NCI-H2227 treated with DMSO at 0.1 percent for 48 hours (cell line): ENCODE measurements at places on chromosomes 6 and 20.

DNA sequence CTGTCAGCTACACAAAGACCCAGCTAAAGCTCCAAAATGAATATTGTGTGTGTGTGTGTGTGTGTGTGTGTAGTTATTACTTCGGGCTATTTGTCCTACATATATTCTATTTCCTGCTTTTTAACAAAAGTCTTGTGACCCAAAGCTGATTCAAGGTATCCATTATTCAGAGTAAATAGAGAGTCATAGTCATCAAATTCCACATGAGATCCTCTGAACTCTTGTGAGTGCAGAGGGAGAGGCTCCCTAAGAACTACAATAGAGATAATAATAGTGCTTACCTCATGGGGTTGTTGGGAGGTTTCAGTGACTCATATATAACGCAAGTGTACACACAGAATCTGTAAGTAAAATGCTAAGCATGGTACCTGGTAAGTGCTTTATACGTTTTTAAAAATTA, 95.6 kb upstream of the SHLD1 start:
- peak; percentile 88 for DNase-seq

DNA sequence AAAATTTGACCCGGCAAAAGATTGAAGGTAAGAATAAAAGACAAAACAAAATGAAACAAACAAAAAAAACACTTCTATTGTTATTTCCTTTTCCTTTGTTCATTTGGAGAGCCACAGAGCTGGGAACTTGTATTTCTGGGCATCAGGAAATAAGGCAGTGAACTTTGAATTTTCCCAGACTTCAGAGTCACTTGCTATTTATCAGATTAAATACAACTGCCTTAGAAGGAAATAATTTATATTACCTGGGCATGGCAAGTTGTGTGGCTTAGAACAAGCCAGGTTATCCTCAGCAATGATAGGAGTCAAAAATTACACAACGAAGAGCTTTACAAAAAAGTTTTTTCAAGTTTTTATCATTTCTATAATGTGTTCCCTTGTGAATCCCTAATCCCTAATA, 20.2 kb upstream of the MRAP2 start:
- no peak for DNase-seq

GRCh38 chr20:3406481-3407039, 909 bp downstream of the DNAAF9 start:
- DNase-seq: peak; percentile 32

- DNase-seq: no peak
Observed at GRCh38 chr6:78347191-78347916, 520.0 kb upstream of the IRAK1BP1 start.

DNA sequence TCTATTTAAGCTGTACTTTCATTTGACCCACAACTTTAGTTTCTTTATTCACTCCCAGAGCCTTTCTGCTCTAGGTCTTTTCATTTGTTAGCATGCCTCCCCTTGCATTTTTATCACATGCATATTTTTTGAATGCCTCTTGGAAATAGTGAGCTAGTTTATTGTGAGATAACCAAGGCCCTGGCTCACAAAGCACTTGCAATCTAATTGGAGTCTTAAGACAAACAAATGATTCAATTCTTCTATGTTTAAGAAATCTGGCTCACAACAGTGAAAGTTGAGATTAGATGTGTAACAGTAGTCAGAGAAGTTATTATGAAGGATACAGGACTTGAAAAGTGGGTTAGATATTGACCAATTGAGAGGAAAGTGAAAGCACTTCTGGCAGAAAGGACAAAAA, 173.4 kb downstream of the MOXD1 start:
- DNase-seq: no peak

- no peak for DNase-seq
Observed at GRCh38 chr6:41690541-41691330, 44.7 kb downstream of the TFEB start.

GRCh38 chr6:146133866-146134265, 105.0 kb downstream of the GRM1 start:
- DNase-seq: no peak

DNA sequence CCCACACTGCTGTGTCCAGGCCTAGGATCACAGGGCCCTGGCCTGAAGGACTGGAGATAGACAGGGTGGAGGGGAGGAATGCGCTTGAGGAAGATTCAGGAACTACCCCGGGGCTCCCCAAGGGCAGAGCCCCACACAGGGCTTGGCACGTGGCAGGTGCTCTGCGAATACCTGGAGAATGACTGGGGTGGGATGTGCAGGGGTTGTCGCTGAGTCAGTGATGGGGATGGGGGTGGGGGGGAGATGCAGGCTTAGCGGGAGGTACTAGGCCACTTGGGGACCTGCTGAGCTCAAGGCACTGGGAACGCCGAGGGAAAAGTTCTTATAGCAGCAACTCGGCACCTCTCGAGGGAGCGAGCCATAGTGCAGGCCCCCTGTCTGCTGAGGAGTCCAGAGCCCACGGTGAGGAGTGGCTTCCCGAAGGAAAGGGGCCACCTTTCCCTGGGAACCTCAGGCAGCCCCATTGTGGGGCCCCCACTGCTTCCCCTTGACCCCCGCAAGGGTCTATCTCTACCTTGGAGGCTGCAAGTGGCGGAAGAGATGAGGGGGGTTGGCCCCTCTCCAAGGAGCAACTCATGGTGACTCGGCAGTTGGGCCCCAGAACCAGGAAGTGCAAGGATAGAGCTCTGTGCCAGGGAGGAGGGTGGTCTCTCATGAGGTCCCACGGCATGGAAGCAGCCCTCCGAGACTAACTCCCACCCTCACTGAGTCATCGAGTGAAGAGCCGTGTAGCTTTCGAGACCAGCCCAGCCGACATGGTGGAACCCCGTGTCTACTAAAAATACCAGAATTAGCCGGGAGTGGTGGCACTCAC, 33.1 kb downstream of the SRC start:
- DNase-seq: no peak

DNA sequence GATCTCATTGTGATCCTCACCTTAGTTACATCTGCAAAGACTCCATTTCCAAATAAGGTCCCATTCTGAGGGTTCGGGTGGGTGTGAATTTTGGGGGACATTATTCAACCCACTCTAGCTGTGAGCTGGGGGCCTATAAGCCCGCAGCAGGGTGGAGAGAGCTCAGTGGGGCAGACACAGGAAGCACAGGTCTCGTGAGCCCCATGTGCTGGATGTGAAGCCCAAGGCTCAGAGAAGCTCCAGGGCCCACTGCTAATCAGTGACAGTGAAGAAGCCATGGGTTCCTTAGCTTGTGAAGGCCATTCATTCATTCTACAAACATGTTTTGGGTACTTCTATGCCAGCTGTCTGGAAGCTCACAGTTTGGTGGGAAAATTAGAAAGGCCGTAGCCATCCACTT, 47.5 kb downstream of the CHMP4B start:
- DNase-seq: no peak

GRCh38 chr6:15026832-15027231, 219.0 kb upstream of the JARID2 start:
- DNase-seq: no peak

- no peak for DNase-seq
Observed at GRCh38 chr6:151999194-151999593, 191.7 kb downstream of the ESR1 start.

GRCh38 chr20:9945408-9945807, 89.4 kb upstream of the ANKEF1 start:
- no peak for DNase-seq

- no peak for DNase-seq
Observed at GRCh38 chr6:16737925-16738324, 23.3 kb downstream of the ATXN1 start.

GRCh38 chr20:43975096-43975768, 60.6 kb downstream of the TOX2 start:
- DNase-seq: no peak
